Hypothalamus (tissue), 51 donors: ENCODE measurements at places on chromosomes 7 and 10.

DNA sequence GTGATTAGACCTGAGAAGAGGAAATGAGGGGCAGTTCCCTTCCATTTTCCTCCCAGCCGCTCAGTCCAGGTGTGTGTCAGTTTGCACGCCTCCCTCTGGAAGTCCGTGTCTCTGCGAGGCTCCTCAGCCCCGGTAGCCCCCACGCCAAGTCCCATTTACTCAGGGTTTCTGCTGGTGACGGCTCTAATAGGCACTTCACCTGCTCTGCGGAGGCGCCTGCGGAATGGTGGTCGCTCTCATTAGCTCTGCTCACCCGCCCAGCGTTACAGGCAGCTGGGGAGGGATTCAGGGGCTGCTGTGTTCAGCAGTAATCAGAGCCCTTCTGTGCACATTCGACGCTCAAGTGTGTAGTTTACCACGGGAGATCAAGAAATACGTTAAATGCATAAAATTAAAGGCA, 179.9 kb downstream of the MGMT start:
- no peak for DNase-seq

DNA sequence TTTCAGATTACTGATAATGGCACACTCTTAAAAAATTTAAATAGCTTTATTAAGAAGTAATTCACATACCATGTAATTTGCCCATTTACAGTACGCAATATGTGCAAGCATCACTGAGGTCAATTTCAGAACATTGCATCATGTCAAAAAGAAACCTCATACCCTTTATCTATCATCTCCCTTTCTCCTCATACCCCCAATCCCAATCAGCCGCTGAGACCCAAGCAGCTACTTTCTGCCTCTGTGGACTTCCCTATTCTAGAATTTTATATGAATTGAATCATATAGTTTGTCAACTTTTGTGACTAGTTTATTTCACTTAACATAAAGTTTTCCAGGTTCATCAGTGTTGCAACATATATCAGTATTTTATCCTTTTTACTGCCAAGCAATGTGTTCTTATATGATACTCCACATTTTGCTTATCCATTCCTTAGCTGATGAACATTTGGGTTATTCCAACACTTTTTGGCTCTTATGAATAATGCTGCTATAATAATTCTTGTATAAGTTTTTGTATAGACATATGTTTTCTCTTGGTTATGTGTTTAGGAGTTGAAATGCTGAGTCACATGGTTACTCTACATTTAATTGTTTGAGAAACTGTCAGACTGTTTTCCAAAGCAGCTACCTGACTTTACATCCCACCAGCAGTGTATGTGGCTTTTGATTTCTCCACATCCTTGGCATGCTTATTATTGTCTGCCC, 26.9 kb upstream of the TPK1 start:
- no peak for DNase-seq

- DNase-seq: no peak
These were observed 94.5 kb downstream of the MAD1L1 start for GRCh38 chr7:2138146-2138765.

DNA sequence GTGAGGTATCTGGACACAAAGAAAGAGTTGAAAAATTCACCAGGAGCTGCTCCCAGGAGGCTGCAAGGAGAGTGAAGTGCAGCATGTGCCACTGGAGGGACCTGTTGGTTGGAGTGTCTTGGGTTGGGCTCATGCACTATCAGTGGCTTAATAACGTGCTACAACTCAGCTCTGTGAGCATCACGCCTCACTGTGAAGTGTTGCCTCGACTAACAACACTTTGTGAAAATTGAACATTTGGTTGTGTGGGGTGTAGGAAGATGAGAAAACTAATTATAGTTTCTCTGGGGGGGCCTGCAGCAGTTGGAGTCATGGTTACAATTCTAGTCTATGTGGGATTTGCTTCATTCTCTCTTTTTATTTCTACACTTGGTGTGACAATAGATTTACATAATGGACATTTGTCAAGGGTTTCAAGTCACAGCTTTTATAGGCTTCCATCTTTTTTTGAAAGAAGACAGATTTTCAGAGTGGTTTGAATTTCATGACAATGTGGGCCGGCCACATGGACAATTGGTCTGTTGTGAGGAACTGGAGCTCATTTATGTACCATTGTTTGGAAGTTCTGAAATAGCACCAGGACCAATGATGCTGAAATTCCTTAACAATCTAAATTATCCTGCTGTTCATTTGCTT, 121.3 kb downstream of the RAMP3 start:
- DNase-seq: no peak

GRCh38 chr7:55477781-55478374, 94.4 kb downstream of the VOPP1 start:
- no peak for DNase-seq

DNA sequence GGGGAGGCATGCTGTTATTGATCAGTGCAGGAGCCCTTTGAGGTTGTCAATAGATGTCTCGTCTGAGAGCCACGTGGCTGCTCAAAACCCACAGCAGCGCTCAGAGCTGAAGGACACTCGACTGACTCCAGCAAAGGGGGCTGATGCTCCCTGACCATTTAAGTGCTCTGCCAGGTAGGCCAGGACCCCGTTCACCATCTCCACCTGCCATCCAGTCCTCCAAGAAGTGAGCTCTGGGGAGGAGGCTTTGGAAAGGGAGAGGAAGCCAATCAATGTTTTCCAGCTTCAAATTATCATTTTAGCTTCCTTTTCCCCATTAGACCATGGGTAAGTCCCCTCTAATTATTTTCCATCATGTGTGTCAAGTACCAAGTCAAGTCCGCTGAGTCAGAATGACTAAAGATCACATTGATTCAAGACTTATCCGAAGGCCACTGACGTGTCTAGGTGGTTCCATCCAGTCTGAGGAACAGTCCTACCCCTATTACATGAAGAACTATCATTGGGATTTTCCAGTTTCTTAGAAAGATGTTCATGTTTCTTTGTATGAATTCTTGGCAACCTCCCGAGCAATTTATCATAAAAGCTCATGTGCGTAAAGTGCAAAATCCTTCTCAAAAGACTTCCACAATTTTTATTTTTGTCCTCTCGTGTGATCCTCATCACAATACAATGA, 302.6 kb upstream of the LYZL1 start:
- DNase-seq: no peak

DNA sequence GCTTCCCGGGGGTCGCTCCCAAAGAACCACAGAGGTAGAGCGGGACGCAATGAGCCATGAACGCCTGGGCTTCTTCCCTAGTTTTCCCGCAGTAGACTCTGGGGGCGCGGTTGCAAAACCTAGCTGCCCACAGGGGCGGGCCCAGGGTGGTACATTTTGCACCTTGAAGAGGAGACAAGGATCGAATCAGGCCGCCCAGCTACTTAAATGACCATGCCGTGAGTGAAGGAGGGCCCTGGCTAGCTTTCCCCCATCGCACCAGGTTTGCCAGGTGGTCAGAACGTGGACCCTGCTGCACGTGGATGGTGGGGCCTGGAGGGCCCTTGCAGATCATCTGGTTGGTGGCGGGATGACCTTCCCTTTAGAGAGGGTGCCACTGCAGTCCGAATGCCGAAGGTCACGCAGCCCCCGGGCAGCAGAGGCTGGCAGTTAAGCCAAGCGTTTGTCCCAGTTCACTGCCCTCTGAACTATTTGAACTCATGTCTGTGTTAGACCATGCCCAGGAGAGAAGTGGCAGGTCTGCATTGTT, 604 bp upstream of the SHTN1 start:
- DNase-seq: no peak

GRCh38 chr10:133113146-133113830, 25.6 kb downstream of the ADGRA1 start:
- no peak for DNase-seq

- no peak for DNase-seq
These were observed 95.4 kb upstream of the NPS start for GRCh38 chr10:127453706-127454105.

DNA sequence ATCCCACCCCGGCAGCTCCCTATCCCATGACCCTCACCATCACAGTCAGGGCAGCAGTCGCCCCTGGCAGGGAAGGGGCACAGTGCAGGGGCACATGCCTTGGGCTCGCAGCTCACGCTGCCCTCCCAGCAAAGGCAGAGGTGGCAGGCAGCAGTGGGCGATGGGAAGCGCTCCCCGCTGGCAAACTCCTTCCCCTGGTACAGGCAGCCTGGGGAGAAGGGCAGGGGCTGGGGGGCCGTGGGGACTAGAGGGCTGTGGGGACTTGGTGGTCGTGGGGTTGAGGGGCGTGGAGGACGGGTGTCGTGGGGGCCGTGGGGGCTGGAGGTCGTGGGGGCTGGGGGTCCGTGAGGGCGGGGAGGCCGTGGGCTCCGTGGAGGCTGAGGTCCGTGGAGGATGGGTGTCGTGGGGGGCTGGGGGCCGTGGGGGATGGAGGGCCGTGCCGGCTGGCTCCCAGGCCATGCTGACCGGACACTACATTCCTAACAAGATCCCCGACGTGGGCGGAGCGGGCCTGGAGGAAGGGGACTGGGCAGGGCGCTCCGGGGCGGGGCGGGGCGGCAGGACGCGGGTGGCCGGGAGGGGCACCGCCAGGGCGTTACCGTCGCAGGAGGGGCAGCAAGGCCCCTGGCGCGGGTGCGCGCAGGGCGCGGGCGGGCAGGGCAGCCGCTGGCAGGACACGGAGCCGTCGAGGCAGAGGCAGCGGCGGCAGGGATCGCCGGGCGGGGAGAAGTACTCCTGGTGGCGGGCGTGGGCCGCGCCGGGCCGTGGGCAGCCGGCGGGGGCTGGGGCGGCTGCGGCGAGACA, 20.0 kb downstream of the KCP start:
- no peak for DNase-seq

GRCh38 chr7:139111811-139112301, 2.3 kb upstream of the ZC3HAV1 start:
- no peak for DNase-seq

- peak; percentile 18 for DNase-seq
These were observed at the start of gene TSPAN12 for GRCh38 chr7:120857588-120858573. TSPAN12 (minus strand) TSS chr7:120858144; CDS start chr7:120856763, 1,381 bp downstream.

- DNase-seq: no peak
These were observed 115.3 kb upstream of the WDR11 start for GRCh38 chr10:120735773-120736371.

GRCh38 chr7:93029056-93029455, 88.7 kb downstream of the SAMD9 start:
- DNase-seq: no peak

- no peak for DNase-seq
These were observed 63.7 kb downstream of the PRKG1 start for GRCh38 chr10:51137756-51138529.

DNA sequence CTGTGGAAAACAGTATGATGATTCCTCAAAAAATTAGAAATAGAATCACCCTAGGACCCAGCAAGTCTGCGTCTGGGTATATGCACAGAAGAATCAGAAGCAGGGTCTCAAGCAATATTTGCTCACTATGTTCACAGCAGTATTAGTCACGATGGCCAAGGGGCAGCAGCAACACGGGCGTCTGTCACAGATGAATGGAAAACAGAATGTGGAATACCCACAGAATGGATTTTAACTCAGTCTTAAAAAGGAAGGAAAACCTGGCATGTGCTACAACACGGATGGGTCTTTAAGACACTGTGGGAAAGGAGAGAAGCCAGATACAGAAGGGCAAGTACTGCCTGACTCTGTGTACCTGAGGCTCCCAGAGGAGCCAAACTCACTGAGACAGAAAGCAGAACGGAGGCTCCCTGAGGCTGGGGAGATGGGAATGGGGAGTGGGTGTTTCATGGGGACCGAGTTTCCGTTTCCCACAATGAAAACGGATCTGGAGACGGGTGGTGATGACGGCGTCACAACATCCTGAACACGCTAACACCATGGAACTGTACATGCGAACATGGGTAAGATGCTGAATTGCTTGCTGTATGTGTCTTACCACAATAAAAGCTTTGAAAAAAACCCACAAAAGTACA, 36.7 kb upstream of the INPP5A start:
- DNase-seq: no peak

DNA sequence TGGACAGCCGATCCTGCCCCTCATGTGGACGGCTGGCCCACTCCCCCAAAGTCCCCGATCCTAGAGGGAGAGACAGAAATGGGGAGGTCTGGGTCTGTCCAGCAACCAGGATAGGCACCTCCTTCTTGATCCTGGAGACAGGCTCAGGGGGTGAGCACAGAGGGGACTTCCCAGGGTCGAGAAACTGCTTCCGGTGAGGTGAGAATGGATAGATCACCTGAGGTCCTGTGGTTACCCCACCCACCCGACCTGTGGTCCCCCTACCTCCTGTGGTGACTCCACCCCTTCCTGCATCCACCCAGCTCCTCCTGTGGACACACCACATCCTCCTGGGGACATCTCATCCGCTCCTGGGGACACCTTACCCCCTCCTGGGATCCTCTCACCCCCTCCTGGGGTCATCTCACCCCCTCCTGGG, 27.4 kb upstream of the RASGEF1A start:
- DNase-seq: no peak

DNA sequence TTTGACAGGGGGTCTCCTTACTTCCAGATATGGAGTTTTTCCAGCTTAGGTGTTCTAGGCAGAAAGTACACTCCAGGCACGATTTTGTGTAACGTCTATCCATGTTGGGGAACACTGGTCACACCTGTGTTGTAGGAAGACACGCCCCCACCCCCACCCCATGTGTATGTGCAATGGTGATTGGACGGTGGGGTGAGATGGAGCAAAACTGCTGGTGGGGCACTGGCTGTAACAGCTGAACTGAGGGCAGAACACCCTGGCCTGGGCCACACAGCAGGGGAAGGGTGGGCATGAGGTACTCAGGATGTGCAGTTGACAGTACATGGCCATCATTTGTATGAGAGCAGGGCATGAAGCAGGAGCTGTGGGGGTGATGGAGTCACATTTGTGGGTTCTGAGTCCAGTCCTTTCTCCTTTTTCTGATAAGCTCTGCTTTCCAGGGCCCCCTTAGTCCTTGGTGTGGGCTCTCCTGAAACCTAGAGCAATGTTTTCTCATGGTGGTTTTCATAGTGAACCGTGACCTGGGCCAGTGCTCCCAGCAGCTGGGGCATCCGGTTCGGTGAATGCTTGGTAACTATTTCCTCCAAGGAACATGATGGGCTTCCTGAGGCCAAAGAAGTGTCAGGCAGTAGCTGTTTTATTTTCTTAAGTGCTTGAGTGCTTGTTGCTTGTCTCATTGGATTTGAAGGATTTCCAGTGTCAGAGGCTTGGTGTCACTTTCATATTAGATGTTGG, 63.4 kb upstream of the AQP1 start:
- DNase-seq: no peak

GRCh38 chr10:48607356-48608278, 2.7 kb upstream of the ARHGAP22 start:
- DNase-seq: no peak

- no peak for DNase-seq
These were observed 246.2 kb downstream of the SEC23IP start for GRCh38 chr10:120138689-120139088.

- no peak for DNase-seq
These were observed 234.7 kb upstream of the NPY start for GRCh38 chr7:24049296-24049695.

DNA sequence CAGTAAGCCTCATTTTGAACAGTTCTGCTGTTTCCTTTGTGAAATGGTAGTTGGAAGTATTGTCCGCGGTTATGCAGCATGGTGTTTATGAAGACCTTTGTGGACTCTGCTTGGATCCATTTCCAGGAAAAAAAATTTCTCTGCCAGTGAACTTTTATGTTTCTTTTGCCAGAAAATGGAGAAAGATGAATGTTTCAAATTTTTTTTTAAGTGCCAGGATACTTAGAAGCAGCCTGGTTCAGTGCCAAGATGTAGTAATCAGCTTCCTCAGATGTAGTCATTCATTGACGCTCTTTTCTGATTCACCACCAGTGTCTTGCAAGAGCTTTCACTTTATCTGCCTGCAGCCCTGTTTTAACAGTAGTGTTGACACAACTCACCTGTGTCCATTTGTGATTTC, 258.2 kb downstream of the SDK1 start:
- DNase-seq: no peak
